GM23248 (cell line): ENCODE measurements at places on chromosomes 7 and 10.
A peak's percentile ranks its signal among the peaks of the same experiment; 100 is the strongest.

- no peak for DNase-seq
These were observed 823.5 kb upstream of the POM121L12 start for GRCh38 chr7:52211930-52212329.

- DNase-seq, result no peak
These were observed 833.8 kb downstream of the GRID1 start for GRCh38 chr10:85532773-85533172.

- no peak for DNase-seq
These were observed 50.1 kb upstream of the SRPK2 start for GRCh38 chr7:105438847-105439173.

DNA sequence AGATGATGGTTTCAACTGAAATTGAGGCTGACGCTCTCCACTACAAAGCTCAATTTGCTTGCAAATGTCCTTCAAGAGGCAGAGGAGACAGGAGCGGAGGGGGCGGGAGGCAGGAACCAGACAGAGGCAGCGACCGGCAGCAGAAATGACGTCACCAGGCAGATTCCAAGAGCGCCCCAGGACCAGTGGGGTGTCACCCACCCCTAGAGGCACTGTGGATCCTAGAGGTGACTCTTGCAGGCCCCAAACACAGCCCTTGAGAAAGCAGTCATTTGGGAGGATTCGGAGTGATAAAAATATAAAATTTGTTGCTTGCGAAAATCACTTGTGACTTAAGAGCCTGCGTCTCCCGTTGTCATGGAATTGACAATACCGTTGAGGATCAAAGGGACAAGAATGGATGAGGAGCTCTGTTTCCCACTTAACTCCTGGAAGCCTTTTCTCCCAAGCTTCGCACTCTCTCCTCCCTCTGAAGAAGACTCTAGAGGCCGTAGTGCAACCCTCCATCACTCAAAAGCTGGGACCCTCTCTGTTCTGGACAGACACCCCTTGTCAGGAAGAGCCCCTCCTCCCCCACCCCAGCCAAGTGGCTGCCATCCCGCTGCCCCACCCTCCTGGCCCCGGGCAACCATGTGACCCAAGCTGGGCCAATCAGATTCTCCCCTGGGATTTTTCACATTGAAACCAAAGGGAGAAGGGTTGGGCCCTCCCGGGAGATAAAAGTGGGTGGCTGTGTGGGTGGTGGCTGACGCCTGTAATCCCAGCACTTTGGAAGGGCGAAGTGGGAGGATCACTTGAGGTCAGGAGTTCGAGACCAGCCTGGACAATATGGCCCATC, 16.3 kb upstream of the SLC29A4 start:
- no peak for DNase-seq

GRCh38 chr10:62019013-62019684, 117.7 kb downstream of the ARID5B start:
- DNase-seq, result peak; percentile 67

- DNase-seq, result no peak
These were observed 132.1 kb downstream of the COL26A1 start for GRCh38 chr7:101494602-101495329.

- DNase-seq, result no peak
These were observed 10.7 kb downstream of the APBB1IP start for GRCh38 chr10:26448706-26449435.

DNA sequence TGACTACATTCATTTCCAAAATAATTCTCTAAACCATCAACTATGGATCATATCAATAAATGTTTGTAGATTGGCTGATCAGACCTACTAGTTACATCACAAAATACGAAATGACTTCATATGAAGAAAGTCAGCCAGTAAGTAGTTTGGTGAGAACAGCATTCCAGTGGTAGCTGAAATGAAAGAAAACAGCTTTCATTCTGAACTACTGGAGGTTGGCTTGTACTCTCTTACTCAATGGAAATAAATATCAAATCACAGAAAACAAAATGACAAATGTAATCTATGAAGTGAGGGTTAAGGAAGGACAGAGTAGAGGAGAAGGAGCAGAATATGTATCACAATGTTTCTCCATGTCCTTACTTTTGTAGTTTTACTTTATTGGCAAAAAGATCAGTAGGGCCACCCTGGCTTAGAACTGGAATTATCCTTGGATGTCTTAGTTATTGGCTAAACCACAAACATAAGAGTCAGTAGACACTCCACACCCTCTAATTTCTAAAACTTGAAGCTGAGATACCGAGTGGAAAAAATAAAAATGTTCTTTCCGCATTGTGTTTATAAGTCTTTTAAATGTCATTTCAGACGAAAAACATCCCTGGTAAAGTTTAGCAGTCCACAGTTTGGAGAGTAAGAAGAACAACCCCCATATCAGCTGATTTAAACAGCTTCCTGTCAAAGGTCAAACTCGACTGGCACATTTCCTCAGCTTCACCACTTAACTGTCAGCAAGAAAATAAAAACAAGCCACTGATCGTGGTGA, 74.0 kb upstream of the DGKI start:
- DNase-seq, result peak; percentile 71

DNA sequence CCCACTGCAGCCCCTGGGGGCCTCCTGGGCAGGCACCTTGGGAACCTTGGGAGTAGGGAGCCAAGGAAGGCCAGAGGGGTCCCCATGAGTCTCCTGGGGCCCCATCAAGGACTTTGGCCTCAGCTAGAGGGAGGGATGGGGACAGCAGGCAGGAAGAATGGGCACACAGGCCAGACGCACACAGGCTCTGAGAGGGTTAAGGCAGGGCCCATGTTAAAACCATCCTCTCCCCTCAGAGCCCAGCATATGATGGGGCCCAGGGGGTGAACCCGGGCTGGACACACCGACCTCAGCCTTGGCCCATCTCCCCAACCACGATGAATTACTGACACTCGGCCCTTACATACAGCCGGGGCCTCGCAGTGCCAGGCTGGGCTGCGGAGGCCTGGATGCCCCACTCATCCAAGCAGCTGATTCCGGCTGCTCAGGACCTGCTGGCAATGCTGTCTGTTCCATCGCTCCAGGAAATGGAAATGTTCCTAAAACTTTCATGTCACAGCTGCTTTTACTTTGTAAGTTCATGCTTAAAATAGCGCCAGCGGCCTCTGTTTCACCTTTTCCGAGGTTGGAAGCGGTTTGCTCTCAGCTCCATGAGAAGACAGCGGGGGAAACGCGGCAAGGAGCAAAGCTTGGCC, 17.3 kb upstream of the INPP5A start:
- DNase-seq, result peak; percentile 85

- DNase-seq, result no peak
These were observed 110.1 kb downstream of the CYTH3 start for GRCh38 chr7:6162331-6162620.

GRCh38 chr10:109851616-109852474, 71.5 kb downstream of the XPNPEP1 start:
- DNase-seq, result no peak

DNA sequence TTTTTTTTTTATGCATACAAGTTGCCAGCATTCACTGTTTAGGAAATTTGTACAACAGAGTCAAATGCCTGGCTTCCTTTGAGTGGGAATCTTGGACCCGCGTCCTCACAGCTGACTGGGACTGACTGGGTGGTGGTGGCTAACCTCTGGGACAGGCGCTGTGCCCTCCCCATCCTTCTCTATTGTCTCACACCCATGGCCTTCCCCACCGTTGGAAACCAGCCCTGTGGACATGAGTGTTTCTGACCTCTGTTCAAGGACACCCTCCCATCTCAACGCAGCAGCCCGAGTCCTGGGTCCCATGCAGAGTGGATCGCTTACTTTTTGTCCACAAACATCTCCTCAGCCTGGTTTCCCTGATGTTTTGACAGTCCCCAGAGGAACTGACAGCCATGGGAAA, 125.1 kb upstream of the PPIF start:
- DNase-seq, result no peak

- no peak for DNase-seq
These were observed 137.4 kb downstream of the MGMT start for GRCh38 chr10:129604333-129605032.

DNA sequence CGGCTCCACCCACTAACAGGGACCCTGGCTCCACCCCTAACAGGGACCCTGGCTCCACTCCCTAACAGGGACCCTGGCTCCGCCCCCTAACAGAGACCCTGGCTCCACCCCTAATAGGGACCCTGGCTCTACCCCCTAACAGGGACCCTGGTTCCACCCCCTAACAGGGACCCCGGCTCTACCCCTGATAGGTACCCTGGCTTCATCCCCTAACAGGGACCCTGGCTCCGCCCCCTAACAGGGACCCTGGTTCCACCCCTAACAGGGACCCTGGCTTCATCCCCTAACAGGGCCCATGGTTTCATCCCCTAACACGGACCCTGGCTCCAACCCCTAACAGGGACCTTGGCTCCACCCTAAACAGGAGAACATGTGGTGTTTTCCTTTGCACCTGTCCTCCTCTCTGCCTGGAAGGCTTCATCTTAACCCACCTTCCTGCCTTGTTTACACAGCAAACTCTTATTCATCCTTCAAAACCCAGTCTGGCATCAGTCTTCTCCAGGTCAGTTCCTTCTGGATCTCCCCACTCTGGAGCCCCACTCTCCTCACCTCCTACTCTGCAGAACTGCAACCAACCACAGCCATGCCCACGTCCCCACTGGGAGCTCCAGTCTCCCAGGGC, 58.0 kb downstream of the CHST15 start:
- DNase-seq, result no peak

DNA sequence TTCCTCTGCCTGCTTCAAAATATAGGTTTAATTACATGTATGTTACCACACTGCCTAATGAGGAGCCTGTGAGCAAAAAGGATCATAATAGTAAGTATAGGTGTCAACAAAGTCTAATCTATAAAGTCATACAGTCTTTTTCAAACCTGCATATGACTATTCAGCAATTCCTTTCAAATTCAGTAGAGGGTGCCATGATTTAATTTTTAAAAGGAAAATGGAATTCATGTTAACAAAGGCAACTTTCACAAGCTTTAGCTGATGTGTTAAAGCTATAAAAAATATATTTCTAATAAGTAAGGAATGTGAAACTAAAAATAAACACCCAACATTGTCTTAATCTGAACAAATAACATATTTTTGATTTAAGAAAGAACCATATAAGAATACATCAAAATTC, 52.1 kb downstream of the MPP7 start:
- peak; percentile 59 for DNase-seq

GRCh38 chr10:16828701-16829175, 11.5 kb upstream of the RSU1 start:
- peak; percentile 90 for DNase-seq

DNA sequence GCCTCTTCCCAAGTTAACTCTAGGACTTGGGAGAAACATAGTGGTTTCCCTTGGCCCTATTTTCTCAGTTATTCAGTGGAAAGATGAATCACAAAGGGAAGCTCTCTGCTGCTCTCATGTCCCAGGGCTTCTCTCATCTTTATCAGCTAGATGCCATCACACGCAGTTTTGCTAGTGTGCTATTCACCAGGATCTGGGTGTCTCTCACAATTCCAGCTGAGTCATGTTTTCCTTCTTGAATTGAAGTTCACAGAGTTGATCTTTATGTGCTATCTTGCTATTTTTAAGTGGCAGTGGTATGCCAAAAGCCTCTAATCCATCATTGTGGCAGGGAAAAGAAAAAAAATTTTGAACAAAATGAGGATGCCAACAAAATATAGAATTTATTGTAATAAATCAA, 101.3 kb downstream of the TWIST1 start:
- peak; percentile 57 for DNase-seq

GRCh38 chr7:118288098-118288497, 63.6 kb downstream of the ANKRD7 start:
- no peak for DNase-seq

- no peak for DNase-seq
These were observed 61.6 kb downstream of the NHLRC2 start for GRCh38 chr10:113916053-113916452.
